Panc1 (cell line): ENCODE measurements at places on chromosomes 7 and 10.

- DNase-seq: no peak
These were observed 42.8 kb downstream of the NSUN6 start for GRCh38 chr10:18608596-18608995.

GRCh38 chr10:124176349-124177179, 83.2 kb upstream of the CHST15 start:
- no peak for DNase-seq

GRCh38 chr7:11127988-11128387, 154.3 kb downstream of the PHF14 start:
- DNase-seq: no peak

- DNase-seq: no peak
These were observed 4.5 kb downstream of the CHCHD3 start for GRCh38 chr7:133077394-133077793.

GRCh38 chr10:43922335-43923280, 273.9 kb upstream of the ZNF32 start:
- no peak for DNase-seq
